ENCODE measurements at places on chromosomes 2 and 18.

GRCh38 chr18:51350081-51350480 lies 152.6 kb upstream of the MEX3C start:
- DNase-seq = no peak

- DNase-seq = no peak
These were observed 141.0 kb upstream of the CTDP1 start for GRCh38 chr18:79538635-79539034.

DNA sequence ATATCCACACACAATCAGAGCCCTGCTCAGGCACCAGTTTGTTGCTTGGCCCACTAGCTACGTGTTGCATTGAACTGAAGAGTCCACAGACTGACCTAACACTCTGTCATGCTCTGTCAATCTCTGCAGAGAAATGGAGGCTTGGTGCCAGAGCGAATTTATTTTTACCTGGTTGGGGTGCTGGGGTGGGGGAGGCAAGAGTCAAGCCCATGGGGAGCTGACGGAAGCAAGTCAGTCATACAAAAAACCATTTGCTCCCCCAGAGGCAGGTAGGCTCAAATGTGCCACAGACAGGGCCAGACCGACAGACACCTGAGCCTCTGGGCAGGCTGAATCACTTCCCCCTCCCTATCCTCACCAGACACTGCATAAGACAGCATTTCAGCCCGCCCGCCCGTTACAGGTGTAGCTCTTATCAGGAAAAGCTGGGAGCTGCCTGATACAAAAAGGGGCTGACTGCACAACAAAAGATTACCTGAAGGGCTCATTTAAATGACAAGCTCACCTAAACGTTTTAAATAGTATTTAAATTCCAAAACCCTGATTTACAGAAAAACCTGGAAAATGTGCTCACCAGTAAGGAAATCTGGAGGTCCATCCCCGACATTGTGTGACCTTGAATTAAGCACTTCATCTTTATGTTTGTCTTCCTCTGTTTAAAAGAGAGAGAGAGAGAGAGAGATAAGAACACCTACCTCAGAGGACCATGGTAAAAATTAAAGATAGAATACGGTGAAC lies 2.1 kb upstream of the PCBP1 start:
- DNase-seq = peak; percentile 91

GRCh38 chr18:35513181-35513936 lies 15.6 kb upstream of the INO80C start:
- peak; percentile 47 for DNase-seq

GRCh38 chr2:68753318-68753717 lies 18.7 kb downstream of the ARHGAP25 start:
- no peak for DNase-seq

GRCh38 chr18:10495936-10496335 lies 29.9 kb upstream of the NAPG start:
- DNase-seq = no peak

DNA sequence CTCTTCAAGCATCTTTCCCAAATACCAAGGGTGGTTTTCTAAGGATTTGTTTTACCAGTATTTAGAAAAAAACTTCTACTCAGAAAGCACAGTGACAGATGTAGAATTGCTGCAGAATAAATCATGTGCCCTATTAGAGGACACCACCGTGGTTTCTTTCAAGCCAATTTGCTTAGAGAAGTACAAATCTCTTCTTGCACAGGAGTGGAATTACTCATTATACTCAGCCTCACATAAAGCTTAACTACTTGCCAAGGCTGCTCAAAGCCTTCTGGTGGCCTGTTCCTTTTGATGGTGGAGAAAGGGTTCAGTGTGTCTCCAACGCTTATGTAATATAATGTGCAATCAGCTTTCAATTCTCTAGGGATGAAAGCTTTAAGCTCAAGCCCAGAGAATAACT lies 66.5 kb upstream of the CTNNA2 start:
- no peak for DNase-seq

DNA sequence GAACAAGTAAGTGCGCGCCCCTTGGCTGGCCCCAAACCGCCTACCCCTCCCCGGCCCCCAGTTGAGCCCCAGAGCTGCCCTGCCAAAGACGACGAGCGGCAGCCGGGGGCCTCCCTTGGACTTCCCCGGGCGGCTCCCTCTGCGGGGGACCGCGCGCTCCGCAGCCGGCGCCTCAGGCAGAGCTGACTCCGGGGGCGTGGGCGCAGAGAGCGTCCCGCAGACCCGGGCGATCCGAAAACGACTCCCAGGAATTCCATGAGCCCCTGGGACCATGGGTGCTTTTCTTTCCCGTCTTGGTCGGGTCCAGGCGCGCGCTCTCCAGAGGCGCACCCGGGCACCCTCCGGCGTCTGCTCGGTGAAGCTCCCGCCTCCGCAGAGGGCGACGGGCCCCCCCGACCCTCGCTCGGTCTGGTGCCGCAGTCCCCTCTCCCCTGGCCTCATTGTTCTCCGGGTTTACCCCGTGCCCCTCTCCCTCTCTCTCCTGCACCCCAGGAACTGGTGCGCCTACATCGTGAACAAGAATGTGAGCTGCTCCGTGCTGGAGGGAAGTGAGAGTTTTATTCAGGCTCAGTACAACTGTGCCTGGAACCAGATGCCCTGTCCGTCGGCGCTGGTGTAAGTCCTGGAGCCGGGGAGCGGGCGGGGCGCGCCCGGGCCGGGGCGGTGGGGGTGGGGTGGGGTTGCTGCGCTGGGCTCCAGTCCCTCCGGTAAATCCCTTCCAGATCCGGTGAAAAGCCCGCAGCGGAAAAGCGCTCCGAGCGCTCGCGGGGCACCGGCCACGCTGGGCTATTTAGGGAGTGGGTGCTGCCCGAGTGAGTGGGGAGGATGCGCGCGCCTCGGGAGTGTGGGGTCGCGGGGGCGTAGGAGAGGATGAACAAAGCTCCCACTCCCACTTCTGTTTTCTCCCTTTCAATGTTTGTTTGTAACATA lies 776 bp downstream of the EMILIN2 start:
- DNase-seq = no peak

DNA sequence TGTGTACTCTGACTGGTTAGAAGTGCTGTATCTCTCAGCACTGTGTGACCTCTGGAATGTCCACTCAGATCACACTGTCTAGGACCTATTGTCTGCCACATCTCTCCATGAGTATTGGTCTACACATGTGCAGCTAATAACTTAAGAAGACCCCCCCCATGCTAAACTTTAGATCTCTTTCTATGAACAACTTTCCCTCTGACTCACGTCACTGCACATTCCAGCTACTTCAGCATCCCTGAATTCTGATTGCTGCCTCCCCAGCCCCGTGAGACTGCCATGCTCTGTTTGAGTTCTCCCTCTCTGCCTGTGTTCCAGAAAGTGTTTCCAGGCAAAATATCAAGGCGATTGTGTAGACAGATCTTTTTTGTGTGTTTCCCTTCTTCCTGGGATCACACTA lies 41.8 kb downstream of the RAPGEF4 start:
- DNase-seq = no peak

- no peak for DNase-seq
These were observed 383.2 kb downstream of the SOCS6 start for GRCh38 chr18:70671889-70672565.

- DNase-seq = peak; percentile 39
These were observed 19.4 kb downstream of the KLHL29 start for GRCh38 chr2:23404426-23404825.

- no peak for DNase-seq
These were observed 105.1 kb upstream of the SLC38A11 start for GRCh38 chr2:165060411-165060810.

GRCh38 chr18:49892148-49892924 lies 79.0 kb upstream of the ACAA2 start:
- no peak for DNase-seq

DNA sequence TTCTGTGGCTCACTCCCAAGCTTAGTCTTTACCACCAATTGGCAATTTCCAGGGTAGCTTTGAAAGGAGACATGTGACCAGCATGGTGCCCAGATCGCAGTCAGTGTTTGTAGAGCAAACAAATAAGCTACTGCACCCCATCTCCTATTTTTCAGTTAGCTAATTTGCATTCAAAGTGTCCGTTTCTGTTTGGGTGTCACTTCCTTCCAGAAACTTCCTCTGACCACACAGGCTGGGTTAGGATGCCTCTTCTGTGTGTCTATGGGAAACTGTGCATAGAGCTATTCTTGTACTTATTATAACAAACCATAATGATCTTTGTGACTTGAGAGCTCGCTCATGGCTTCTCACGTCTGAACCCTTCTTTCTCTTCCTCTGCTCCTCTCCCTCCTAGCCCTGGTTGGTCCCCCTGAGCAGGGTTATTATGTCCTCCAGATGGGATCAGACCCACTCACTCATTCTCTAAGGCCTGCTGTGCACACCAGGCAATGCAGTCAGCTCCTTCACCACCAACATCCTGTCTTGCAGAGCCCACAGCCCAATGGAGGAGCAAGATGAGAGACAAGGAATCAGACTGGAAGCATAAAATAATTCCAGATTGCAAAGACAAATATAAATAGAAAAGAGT lies 101.2 kb upstream of the ALK start:
- no peak for DNase-seq

DNA sequence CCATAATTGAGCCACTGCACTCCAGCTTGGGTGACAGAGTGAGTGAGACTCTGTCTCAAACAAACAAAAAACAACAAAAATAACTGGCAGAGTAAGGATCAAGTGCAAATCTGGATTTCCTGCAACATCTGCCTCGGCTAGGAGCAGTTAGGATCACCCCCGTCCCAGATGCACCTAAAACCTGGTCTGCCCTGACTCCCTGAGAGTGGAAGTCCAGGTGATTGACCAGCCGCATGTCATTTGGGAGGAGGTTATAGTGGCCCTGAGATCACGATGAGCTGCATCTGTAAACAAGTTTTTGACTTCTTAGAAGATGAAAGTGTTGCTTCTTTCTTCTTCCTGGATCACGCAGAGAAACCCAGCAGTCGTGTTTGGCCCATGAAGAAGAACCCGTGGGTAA lies 5.0 kb upstream of the ESPNL start:
- no peak for DNase-seq

DNA sequence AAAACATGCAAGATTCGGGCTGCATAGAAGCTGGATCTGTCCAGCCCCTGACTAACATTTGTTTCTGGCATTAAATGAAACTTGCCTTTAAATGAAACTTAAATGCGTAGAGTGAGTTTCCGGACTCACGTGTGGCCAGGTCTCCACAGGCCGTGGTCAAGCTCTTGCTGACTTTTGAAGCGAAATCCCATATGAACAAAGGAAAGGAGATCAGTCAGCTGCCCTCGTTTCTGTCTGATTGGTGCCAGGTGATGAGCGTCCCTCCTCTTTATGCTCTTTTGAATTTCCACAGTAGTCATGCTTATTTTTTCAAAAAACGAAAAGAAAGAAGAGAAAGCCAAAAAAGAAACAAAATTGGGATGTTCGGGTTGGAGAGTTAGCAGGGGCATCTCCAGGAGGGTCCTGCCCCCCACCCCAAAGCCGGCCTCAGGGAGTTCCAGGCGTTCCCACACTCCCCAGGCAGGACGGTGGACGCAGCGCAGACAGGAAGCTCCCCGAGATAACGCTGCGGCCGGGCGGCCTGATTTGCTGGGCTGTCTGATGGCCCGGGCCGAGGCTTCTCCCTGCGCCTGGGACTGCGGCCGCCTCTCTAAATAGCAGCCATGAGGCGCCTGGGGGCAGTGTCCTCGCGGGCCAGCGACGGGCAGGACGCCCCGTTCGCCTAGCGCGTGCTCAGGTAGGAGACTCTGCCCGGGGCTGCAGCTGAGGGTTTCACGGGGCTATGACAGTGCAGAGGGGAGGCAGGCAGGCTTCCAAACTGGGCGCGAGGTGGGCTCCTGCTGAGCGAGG lies at the start of gene COLEC11:
TSS of gene COLEC11 (plus strand) at position 620 of the 789 bp plus-strand sequence. CDS start 9,229 bp downstream, outside the sequence.
- DNase-seq = no peak

GRCh38 chr2:191012845-191013681 lies 908 bp downstream of the STAT1 start:
- DNase-seq = peak; percentile 77

DNA sequence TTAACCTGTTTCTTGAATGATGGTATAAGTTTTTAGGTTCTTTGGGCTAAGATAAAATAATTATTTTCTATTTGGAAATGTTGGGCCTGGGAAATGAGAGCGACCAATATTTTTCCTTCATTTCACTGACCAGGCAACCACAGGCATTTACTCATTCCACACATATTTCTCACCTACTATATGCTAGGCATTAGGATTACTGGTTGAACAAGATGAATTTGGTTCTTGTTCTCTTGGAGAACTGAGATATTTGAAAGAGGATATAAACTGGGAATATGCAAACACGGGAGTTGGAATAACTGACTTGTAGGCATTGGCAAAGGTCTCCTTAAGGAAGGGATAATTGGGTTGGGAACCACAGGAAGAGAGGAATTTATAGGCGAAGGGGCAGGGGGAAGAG lies 3.9 kb upstream of the MYL1 start:
- DNase-seq = no peak

GRCh38 chr2:101349893-101350662 lies 37.2 kb downstream of the CREG2 start:
- peak; percentile 87 for DNase-seq

DNA sequence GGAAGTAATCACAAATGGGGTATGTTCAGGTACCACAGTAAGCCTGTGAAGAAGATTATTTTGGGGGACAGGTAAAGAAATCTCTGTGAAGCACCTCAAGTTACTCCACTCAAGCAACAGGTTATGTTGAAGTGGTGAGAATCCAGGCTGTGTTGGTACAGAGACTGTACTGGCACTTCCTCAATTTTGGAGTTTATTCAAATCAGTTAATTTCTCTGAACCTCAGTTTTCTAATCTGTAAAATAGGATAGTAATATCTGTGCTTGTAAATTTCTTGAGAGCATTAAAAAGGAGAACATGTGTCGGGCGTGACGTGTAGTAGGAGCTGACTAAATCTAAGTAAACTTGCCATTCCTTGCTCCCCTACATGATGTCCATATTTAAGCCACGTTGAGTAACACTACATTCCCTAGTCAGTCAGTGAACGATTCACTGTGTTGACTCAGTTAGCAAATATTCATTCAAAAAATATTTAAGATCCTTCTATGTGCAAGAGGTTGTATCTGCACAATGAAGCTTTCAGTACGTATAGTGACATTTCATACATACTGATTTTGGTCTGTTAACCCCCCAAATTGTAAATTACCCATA lies 504.2 kb downstream of the ZEB2 start:
- no peak for DNase-seq

Data from large intestine (tissue), 12 donors.